ENCODE measurements at places on chromosomes 5 and 9.

DNA sequence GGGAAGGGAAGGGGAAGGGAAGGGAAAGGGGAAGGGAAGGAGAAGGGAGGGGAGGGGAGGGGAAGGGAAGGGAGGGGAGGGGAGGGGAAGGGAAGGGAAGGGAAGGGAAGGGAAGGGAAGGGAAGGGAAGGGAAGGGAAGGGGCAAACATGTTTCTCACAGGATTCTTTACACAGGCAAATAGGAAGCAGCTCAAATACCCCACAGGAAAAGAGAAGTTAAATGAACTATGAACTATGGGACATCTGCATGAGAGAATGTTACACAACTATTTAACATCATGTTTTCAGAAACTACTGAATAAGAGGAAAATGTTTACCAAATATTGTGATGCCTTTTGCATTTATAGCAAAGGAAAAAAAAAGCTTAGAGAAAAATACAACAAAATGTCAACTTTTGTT is 125.4 kb upstream of the SLC30A5 start:
- no peak for DNase-seq
- no peaks in the 10 kb centered on the region for H3K36me3 ChIP-seq
- no peak overlapping the region for H3K27ac ChIP-seq
- no peak overlapping the region for H3K4me3 ChIP-seq

GRCh38 chr5:87807783-87808182 is 395.1 kb upstream of the CCNH start:
- no peak for DNase-seq
- H3K27me3 ChIP-seq: no peaks in the 10 kb centered on the region
- no peak overlapping the region for H3K27ac ChIP-seq
- no peak overlapping the region for H3K4me3 ChIP-seq

- DNase-seq: no peak
- H3K27ac ChIP-seq: no peak overlapping the region
- no peaks in the 10 kb centered on the region for H3K36me3 ChIP-seq
- H3K4me3 ChIP-seq: no peak overlapping the region
- H3K27me3 ChIP-seq: no peaks in the 10 kb centered on the region
These were observed 185.0 kb downstream of the GNA14 start for GRCh38 chr9:77463151-77463550.

- no peak for DNase-seq
- no peak overlapping the region for H3K27ac ChIP-seq
- H3K27me3 ChIP-seq: no peaks in the 10 kb centered on the region
- H3K4me1 ChIP-seq: no peaks in the 10 kb centered on the region
- H3K36me3 ChIP-seq: no peaks in the 10 kb centered on the region
- no peak overlapping the region for H3K4me3 ChIP-seq
These were observed 794.9 kb downstream of the TLE4 start for GRCh38 chr9:80366626-80367025.

DNA sequence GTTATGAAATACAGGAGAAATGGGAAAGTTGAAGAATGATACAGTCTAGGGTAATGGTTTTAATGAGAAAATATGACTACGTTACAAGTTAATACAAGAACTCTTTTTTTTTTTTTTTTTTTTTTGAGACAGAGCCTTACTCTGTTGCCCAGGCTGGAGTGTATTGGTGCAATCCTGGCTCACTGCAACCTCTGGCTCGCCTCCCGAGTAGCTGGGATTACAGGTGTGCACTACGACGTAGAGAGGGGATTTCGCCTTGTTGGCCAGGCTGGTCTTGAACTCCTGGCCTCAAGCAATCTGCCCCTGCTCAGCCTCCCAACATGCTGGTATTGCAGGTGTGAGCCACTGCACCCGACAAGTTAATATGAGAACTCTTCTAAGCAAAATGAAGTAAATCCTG is 77.1 kb upstream of the SELENOP start:
- no peak overlapping the region for H3K27ac ChIP-seq
- DNase-seq: no peak
- no peak overlapping the region for H3K4me3 ChIP-seq
- no peaks in the 10 kb centered on the region for H3K4me1 ChIP-seq

GRCh38 chr5:77642738-77643653 is 4.5 kb upstream of the OTP start:
- peaks cover 75% of the 10 kb centered on the region for H3K27me3 ChIP-seq
- no peak for DNase-seq
- H3K4me3 ChIP-seq: no peak overlapping the region
- H3K36me3 ChIP-seq: no peaks in the 10 kb centered on the region

DNA sequence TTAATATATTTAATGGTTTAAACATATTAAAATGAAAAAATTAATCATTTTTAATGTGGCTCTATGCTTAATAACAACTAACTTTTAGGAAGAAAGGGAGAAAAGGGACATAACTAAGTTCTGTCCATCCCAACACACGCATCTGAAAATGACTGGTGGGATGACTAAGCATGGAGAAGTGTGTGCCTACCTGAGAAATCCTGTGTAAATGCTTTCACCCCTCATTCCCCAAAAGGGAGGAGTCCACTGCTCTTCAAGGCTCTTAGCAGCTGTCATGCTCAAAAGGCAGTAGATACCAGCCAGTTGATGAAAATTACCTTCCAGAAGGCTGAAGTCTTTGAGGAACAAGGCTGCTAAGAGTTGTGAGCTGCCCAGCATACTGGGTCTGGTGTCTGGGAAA is 130.9 kb downstream of the NFIB start:
- no peaks in the 10 kb centered on the region for H3K27me3 ChIP-seq
- H3K4me1 ChIP-seq: no peaks in the 10 kb centered on the region
- H3K36me3 ChIP-seq: no peaks in the 10 kb centered on the region
- no peak overlapping the region for H3K4me3 ChIP-seq
- H3K27ac ChIP-seq: no peak overlapping the region
- DNase-seq: no peak

DNA sequence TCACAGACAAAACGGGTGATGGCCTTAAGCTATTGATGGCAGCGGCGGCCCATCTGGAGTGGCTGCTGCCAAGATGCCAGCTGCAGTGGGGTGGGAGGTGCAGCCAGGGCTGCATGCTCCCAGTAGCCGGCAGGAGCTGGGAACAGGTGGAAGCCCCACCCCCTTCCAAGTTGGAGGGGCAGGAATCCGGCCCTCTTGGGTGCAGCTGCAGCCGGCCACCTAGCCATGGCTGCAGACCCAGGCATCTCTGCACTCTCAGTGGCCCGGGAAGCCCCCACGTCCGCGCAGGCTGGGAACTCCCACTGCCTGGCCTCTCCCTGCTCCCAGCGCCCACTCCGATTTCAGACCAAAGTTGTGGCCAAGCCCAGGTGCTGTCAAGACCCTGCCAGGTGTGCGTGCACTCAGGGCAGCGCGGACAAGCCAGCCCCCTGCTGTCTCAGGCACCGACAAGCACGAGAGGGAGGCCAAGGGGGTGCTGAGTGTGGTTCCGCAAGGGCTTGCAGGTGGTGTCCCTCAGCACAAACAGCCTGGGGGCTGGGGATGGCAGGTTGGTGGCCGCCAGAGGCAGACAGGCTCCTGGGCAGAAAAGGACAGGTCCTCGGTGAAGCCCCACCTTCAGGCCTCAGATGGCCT is 115.1 kb upstream of the TSLP start:
- H3K27me3 ChIP-seq: no peaks in the 10 kb centered on the region
- H3K4me1 ChIP-seq: no peaks in the 10 kb centered on the region
- H3K4me3 ChIP-seq: no peak overlapping the region
- no peaks in the 10 kb centered on the region for H3K36me3 ChIP-seq
- DNase-seq: no peak

- H3K36me3 ChIP-seq: no peaks in the 10 kb centered on the region
- H3K4me1 ChIP-seq: peaks cover 22% of the 10 kb centered on the region
- H3K27ac ChIP-seq: peak overlapping the region; percentile 87
- H3K27me3 ChIP-seq: no peaks in the 10 kb centered on the region
- peak overlapping the region; percentile 96 for H3K4me3 ChIP-seq
These were observed 1.9 kb upstream of the RIC1 start for GRCh38 chr9:5626727-5627634.

DNA sequence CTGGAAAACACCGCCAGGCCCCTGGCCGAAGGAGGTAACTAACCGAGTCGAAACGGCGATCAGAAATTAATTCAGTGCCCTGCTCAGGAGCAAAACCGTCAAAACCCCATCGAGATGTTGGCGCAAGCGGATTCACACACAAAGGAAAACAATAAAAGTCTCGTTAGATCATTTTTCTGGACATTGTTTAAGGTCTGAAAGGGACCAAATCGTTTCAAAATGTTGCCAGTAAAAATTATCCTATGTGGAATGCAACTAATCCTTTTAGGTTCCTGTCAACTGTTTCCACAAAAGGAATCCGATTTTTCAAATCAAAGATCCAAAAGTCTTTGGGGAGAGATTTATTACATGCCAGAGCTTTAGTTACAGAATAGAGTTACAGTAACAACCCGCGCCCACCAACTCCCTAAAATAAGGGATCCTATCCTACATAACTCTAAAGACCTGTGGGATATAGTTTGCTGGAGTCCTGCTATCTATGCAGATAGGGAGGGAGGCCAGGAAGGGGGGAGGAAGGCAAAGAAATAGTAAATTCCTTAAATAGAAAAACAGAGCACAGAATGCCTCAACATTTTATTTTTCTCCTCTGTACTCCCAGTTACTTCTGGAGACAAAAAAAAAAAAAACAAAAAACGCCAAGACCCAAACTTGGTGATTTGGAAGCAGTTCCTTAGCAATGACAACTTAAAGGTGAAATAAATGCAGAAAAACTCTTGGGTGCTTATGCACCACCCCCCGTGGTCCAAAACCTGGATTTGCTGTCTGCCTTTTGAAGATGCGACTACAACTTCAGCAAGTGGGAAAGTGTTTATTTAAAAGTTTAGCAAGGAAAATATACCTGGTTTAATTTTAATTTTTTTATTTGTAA is 10.6 kb downstream of the FOXD1 start:
- no peak overlapping the region for H3K27ac ChIP-seq
- no peak overlapping the region for H3K4me3 ChIP-seq
- H3K4me1 ChIP-seq: peaks cover 17% of the 10 kb centered on the region
- peaks cover 81% of the 10 kb centered on the region for H3K27me3 ChIP-seq
- DNase-seq: no peak

DNA sequence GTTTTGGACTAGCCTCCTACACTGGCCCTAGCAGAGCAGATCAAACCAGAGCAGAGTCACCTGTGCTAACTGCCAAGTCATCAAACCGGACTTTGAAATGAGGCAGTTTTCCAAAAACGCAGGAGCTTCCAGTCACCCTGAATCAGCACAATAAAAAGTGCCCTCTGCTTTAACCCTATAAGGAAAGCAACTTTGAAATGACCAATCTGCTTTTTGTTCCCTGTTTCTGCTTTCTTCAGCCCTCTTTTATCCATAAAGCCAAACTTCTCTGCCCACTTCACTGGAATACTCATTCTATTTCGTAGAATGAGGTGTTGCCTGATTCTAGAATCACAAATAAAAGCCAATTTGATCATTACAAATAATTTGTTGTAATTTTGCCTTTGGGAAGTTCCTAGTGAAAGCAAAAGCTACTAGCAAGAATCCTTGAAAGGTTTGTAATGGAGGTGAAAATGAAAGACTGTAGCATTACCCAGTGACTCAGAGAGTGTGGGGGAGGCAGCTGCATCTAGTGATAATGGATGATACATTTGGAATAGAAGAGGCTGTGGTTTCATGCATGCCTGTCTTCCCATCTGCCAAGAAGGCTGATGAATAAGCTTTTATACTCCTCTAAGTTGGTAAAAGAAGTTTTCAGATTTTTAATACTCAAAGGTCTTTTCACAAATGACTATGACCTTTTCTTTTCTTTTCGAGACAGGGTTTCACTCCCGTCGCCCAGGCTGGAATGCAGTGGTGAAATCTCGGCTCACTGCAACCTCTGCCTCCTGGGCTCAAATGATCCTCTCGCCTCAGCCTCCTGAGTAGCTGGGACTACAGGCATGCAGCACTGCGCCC is 14.9 kb downstream of the SPAAR start:
- H3K4me1 ChIP-seq: no peaks in the 10 kb centered on the region
- no peak overlapping the region for H3K4me3 ChIP-seq
- no peak for DNase-seq
- H3K27me3 ChIP-seq: no peaks in the 10 kb centered on the region
- H3K36me3 ChIP-seq: no peaks in the 10 kb centered on the region

DNA sequence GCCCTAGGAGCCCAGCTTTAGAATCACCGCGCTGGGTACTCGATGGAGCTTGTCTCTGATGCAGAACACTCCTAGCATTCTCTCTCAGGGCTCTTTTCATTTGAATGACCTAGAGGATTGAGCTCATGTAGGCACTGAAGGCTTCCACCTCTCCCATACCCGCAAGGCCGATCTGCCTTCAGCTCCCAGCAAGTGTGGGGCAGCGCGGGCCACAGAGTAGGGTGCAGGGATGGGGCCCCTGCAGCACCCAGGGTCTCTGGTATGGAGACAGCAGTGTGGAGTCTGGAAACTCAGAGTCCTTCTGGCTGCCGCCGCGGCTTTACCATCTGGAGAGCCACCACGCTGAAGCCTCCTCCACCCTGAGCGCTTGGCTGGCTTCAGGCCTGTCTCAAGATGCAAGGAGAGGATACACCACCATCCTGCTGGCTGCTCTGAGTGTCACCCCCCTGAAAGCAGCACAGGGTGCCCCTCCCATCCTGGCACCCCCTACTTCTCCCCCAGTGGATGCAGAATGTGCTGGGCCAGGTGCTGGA is 12.9 kb downstream of the STKLD1 start:
- no peaks in the 10 kb centered on the region for H3K36me3 ChIP-seq
- H3K27me3 ChIP-seq: no peaks in the 10 kb centered on the region
- H3K4me1 ChIP-seq: no peaks in the 10 kb centered on the region
- H3K27ac ChIP-seq: no peak overlapping the region
- no peak for DNase-seq

- H3K36me3 ChIP-seq: no peaks in the 10 kb centered on the region
- no peak overlapping the region for H3K4me3 ChIP-seq
- DNase-seq: no peak
- no peaks in the 10 kb centered on the region for H3K27me3 ChIP-seq
- H3K27ac ChIP-seq: no peak overlapping the region
These were observed 313.0 kb upstream of the CDH6 start for GRCh38 chr5:30880514-30880913.

GRCh38 chr5:96440185-96440538 is 7.1 kb upstream of the PCSK1 start:
- no peaks in the 10 kb centered on the region for H3K36me3 ChIP-seq
- H3K4me3 ChIP-seq: no peak overlapping the region
- H3K27me3 ChIP-seq: peaks cover 3% of the 10 kb centered on the region
- no peaks in the 10 kb centered on the region for H3K4me1 ChIP-seq
- H3K27ac ChIP-seq: no peak overlapping the region

- H3K36me3 ChIP-seq: peaks cover 44% of the 10 kb centered on the region
- no peaks in the 10 kb centered on the region for H3K27me3 ChIP-seq
- no peak overlapping the region for H3K4me3 ChIP-seq
- no peak for DNase-seq
These were observed 99.2 kb downstream of the PHF2 start for GRCh38 chr9:93675336-93676150.

DNA sequence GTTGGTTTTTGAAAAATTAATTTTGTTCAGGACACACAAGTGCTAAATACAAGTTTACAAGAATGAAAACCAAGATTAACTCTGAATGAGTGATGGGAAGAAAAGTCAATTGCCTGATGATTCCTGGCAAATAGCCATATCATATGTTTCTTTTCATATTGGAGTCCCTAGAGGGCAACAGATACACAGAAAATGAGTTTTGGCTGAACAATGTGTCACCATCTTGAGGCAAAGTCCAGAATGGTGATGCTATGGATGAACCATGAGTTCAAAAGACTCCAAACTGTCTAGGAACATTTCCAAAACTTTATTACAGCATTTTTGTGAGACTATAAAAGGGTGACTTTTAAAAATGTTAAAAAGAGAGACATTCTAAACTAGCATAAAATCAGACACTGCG is 382.9 kb downstream of the TMEM161B start:
- no peak overlapping the region for H3K4me3 ChIP-seq
- no peaks in the 10 kb centered on the region for H3K27me3 ChIP-seq
- no peaks in the 10 kb centered on the region for H3K36me3 ChIP-seq
- no peak overlapping the region for H3K27ac ChIP-seq
- no peak for DNase-seq

All from effector memory CD4-positive, alpha-beta T cell (primary cell).